AG09319 (cell line): ENCODE measurements at places on chromosomes 13 and 19.

GRCh38 chr19:40357640-40358039 lies 9.1 kb downstream of the PLD3 start:
- DNase-seq, result no peak

DNA sequence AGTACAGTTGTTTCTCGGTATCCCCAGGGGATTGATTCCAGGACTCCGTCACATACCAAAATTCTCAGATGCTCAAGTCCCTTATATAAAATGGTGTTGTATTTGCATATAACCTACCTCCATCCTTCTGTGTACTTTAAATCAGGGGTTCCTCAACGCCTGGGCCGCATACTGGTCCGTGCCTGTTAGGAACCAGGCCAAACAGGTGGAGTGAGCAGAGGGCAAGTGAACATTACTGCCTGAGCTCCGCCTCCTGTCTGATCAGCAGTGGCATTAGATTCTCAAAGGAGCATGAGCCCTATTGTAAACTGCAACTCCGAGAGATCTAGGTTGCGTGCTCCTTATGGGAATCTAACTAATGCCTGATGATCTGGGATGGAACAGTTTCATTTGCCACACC lies 42.2 kb upstream of the KCTD4 start:
- no peak for DNase-seq

DNA sequence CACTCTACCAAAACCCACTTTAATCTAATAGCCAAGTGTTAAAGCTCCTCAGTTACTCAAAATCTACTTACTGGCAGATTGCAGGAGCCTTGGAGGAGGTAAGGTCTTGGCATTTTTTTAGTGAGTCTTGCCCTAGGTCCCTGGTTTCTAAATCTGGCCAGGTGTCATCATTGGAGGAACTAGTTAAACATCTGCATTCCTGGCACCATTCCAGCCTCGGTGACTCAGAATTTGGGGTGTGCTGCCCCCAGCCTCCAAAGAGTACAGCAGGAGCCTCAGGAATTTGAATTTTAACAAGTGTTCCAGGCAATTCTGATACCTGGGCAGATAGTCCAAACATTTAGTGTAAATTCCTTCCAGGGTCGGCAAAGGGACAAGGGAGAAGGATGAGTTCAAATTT lies 37.4 kb downstream of the KLF5 start:
- DNase-seq, result no peak

DNA sequence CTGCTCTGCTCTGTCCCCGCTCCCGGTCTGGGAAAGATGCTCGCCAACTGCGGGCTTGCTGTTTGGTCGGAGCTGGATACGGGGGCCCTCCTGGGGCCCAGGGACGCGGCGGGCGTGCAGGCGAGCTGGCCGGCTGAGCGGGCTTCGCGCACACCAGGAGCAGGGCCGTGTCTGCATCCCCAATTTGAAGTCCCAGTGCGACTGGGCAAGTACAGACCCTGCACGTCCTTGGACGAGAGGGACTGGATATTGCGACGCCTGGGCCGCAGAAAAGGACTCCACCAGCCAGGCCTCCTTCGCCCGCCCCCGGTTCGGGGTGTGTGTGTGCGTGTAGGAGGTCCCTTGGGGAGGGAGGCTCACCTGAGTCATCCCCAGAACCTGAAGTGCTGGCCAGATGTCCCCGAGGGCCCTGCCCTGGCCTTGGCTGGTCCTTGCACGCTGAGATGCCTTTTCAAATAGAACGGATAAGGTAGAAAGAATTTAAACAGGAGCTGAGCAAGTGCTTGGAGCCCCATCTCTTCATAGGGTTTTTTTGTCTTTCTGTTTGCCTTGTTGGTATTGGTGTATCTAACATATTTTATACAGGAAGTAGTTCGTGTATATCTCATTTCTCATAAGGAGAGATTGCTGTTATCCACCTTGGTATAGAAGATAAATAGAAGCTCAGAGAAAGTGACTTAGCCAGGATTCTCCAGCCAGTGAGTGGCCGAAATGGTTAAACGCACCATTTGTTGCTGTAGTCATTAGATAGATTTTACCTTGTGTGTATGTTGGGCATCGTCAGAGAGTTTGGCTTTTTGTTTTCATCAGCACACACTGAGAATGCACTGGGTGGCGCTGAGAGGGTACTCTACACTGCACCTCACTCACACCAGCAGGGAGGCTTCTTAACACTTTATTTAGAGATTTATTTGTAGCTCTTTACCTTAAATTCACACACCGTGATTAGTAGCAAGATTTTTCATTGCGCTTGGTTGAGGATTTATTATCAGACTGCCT lies 1.1 kb downstream of the NAXD start:
- DNase-seq, result peak; percentile 34

DNA sequence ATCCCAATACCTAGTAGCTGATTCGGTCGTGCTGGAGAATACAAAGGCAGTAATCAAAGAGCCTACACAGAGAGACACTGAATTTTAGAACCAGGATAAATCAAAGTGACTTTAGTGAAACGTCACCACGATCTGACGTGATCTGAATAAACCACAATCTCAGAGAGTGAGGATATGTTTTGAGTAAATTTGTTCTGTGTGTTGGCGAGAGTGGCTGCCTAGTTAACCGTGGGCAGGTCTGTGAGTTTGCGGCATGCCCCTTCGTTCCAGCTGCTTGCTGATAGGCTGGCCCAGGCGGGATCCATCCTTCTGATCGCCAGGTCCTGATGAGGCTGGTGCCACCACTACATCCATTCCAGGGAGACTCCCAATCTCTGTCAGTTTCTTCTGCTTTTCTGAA lies 40.4 kb downstream of the LRCH1 start:
- DNase-seq, result no peak

DNA sequence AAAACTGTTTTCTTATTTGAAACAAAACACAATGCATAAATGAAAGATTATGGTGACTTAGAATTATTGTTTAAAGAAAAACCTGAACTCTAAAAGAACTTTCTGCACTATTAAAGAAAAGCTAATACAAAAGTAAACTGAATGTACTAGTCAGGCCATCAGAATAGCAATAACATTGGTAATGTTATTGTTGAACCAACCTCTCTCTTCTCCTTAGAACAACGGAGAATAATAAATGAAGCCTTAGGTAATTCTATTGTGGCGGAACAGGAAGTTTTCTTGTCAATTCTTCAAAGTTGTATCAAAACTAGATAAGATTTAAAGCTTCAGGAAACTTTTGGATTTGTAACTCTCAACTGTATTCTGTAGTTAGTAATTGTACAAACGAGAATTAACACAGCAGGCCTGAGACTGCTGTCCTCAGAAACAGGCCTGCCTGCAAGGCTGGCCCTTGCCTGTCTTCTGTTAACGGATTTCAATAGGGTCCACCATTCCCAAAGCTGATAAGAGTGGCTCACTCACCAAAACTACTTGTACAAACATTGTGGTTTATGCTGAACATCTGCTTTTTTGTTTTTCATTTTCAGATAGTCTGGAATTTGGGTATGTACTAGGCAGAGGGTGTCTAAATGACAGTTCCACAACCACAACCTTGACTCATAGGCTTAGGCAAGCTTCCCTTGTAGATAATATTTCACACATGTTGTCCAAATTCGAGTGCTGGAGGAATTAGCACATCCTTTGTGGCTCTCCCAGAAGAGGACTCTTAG lies 825.8 kb downstream of the GPC5 start:
- no peak for DNase-seq

DNA sequence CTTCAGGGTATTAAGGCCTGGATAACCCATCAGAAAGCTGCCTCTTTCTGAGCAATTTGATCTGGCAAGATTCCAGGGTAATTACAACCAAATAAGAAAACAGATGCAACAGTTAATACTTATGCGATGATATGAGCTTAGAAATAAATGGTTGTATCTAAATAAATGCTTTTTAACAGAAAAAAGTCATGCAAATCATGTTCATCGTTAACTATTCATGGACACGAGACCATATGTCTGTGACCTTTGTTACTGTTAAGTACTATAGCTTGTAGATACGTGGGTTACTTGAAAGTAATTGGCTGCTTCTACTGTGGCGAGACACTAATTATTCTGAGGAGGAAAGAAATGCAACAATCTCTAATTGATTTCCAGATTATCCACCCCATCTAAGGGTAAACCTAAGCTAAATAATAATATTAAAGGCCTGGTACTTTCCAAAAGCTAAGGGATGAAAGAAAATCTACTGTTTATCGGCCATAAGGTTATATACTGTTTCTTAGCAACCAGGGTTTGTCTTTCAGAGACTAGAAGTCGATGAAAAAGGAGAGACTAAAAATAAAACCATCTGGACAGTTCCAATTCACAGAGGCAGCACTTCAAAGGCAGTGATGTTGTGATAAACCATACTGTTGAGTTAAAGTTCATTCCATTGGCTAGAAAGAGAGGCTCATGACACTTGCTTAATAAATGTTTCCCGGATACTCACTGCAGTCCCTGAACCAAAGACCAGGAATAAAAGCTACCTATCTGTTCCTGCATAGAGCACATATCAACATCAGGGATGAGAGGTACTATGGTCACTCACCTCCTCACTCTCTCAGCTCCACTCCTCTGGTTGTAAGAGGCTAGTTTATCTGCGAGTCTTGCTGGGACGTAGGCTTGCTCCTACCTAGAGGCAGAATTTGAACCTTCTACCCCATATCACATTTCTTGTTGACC lies 1.5 kb downstream of the EPSTI1 start:
- no peak for DNase-seq

DNA sequence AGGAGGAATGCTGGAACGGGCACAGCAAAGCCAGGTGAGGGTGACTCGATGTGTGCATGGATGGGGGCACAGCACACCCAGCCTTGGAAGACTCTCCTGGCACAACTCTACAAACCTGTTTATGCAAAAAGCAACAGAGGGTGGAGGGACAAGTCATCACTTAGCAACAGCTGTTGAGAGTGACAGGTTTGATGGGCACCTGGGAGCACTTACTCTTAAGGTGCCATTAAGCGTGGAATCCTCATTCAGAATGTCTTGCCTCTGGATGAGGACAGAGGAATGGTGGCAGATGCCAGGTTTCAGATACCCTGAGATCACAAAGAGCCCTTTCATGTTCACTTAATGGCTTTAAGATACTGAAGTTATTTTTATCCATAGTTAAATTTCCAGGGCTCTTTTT lies 97.0 kb downstream of the DCT start:
- no peak for DNase-seq

- DNase-seq, result no peak
Observed at GRCh38 chr13:42022796-42023493, 25.5 kb upstream of the DGKH start.

DNA sequence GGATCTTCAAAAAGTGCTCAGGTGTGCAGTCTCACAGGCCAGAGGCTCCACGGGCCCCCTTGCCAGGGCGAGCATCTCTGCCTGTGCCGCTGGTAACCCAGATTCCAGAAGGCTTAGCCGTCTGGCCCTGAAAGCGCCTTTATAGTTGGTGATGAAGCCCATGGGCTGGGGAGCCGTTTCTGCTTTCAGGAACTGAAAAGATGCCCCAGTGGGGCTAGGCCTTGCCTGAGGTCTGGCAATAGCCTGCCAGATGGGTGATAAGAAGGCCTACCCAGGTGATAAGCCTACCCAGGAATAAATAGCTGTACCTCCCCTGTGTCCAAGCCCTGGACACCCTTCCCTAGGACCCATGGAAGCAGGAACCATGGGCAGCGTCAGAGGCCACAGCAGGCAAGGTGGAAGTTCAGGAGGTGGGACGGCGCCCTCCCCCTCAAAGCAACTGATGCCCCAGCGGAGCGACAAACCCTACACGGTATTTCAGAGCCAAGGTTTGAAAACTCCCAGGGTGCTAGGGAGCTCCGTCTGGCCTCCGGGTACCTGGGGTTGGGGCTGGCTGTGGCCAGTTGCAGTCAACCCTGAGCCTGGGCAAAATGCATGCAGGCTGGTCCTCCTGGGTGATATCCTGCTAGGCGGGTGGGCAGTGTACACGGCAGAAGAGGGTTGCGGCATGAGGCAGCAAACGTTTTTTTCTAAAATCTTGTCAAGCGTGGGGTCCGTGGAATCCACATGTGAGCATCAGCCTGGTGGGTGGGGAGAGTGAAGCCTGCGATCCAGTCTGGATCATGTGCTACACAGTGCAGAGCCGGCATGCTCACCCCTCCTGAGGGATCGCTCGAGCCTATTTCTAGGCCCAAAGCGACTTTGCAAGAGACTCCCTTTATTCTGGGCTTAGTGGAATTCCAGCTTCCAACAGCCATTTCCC lies 45.3 kb downstream of the ACTN4 start:
- no peak for DNase-seq

GRCh38 chr13:113320226-113320875 lies 23.3 kb downstream of the LAMP1 start:
- DNase-seq, result no peak

- DNase-seq, result no peak
Observed at GRCh38 chr13:41427666-41428065, 29.7 kb upstream of the RGCC start.

- no peak for DNase-seq
Observed at GRCh38 chr19:21197590-21198295, 55.9 kb downstream of the ZNF431 start.

DNA sequence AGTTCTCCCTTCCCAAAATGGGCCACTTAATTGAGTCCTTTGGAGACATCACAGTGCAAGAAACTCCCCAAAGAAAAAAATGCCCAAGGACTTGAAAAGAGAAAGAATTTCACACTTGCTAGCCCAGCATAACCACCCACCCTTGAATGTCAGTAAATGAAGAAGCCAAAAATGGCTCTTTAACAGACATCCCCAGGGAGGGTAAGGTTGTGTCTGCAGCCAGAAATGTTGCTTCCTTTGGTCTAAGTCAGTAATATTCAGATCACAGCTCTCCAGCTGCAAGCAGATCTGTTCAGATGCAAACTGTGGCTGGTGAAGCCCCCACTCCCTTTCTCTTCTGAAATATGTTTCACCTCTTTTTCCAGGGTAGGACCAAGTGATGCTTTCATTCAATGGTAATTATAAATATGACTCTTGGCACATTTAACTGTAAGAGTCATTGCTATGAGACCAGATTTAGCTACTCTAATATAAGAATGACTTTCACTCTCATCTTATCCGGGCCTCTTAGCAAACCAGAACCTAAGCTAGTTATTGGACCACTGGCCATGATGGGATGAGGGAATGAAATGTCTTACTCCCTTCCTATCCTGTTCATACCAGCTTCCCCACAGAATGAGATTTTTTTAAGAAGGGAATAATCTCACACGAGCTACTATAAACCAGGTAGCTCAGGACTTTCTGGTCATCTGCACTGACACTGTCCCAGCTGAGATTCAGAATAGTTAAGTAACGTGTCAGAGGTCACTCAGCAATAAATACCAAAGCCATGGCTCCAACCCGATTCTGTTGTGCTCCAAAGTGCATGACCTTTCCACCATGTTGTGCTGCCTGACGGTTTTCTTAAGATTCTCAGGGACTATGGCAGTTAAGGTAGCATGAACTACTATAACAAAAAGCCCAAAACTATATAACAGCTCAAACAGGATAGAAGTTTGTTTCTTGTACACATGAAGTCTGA lies 234.1 kb downstream of the FOXO1 start:
- DNase-seq, result no peak

- no peak for DNase-seq
Observed at GRCh38 chr13:89584058-89584620, 1763.3 kb upstream of the MIR17HG start.

GRCh38 chr13:105543742-105544141 lies 991.7 kb downstream of the EFNB2 start:
- DNase-seq, result no peak

DNA sequence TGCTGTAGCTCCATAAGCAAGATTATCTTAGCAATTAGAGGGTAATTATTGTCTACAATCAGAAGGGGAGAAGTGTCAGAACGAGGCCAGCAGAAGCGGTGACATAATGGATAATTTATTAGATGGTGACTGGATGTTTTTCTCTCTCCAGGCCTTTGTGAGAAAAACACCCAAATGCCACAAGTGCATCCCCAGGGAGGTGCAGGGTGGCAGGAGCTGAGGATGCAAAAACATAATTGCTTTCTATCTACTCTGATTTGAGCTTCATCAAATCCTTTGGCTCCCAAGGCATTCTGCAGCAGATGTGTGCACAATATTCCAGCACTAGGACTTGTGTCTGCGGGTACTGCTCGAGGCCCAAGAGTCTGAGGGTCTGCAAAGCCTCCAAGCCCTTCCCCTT lies 220.1 kb upstream of the SERP2 start:
- DNase-seq, result no peak
